MCF 10A (cell line): ENCODE measurements at places on chromosomes 6 and 20. TPM values are rescaled to one million over a fixed set of nuclear protein-coding genes. Genes with fewer than 3 reads are reported as not detected.

GGTLC1 gene
- not detected in 2 replicates for total RNA-seq

EYA4 gene
- total RNA-seq, result not detected in 2 replicates

NRSN1 gene
- not detected in 2 replicates for total RNA-seq

DEFB132 gene
- total RNA-seq, result not detected in 2 replicates

BMP2 gene
- total RNA-seq, result 6.7 and 7.7 TPM in 2 replicates

RIPOR2 gene
- 3.5 and 4.9 TPM in 2 replicates for total RNA-seq

IYD gene
- not detected in 2 replicates for total RNA-seq

DPPA5 gene
- total RNA-seq, result not detected in 2 replicates

PDE10A gene
- 0.88 and 1.8 TPM in 2 replicates for total RNA-seq

PTPRT gene
- not detected in 2 replicates for total RNA-seq

PMEPA1 gene
- total RNA-seq, result 60.6 and 68.5 TPM in 2 replicates

IL17A gene
- not detected in 2 replicates for total RNA-seq

PRKN gene
- 2.5 and 6.0 TPM in 2 replicates for total RNA-seq

HTR1B gene
- not detected in 2 replicates for total RNA-seq

OPN5 gene
- not detected in 2 replicates for total RNA-seq

PTK6 gene
- 3.8 and 4.4 TPM in 2 replicates for total RNA-seq

TBCC gene
- total RNA-seq, result 13.7 and 19.4 TPM in 2 replicates

SEL1L2 gene
- not detected in 2 replicates for total RNA-seq

C6orf58 gene
- total RNA-seq, result not detected in 2 replicates

PXDC1 gene
- total RNA-seq, result 48.1 and 51.4 TPM in 2 replicates

SIRPA gene
- 18.0 and 23.6 TPM in 2 replicates for total RNA-seq

SRPK1 gene
- 80.7 and 83.9 TPM in 2 replicates for total RNA-seq

SLC2A10 gene
- not detected in 2 replicates for total RNA-seq

CNR1 gene
- total RNA-seq, result 0.16 TPM in 1 of 2 replicates, not detected in the other

GCNT2 gene
- 0.63 and 0.96 TPM in 2 replicates for total RNA-seq

BHLHE23 gene
- not detected in 2 replicates for total RNA-seq

E2F1 gene
- total RNA-seq, result 1.4 and 3.7 TPM in 2 replicates

MYCT1 gene
- not detected in 2 replicates for total RNA-seq

SCUBE3 gene
- not detected in 2 replicates for total RNA-seq

NKAPL gene
- total RNA-seq, result not detected in 2 replicates

FRMD1 gene
- not detected in 2 replicates for total RNA-seq

OPRL1 gene
- total RNA-seq, result 0.12 and 0.15 TPM in 2 replicates

TNXB gene
- total RNA-seq, result 3.0 and 4.3 TPM in 2 replicates

KCNK16 gene
- not detected in 2 replicates for total RNA-seq

ATP9A gene
- 7.3 and 16.4 TPM in 2 replicates for total RNA-seq

OR12D3 gene
- total RNA-seq, result not detected in 2 replicates

KIAA0408 gene
- not detected in 2 replicates for total RNA-seq

RNF5 gene
- total RNA-seq, result 28.1 and 29.6 TPM in 2 replicates
